Breast epithelium (tissue), 4 donors: ENCODE measurements at places on chromosomes 4 and X. TPM values are rescaled to one million over a fixed set of nuclear protein-coding genes. Genes with fewer than 3 reads are reported as not detected.

- no peak overlapping the region for H3K4me3 ChIP-seq
- no peak overlapping the region for H3K27ac ChIP-seq
- DNase-seq, result no peak
These were observed 1.5 kb upstream of the PAPSS1 start for GRCh38 chr4:107721436-107722100.

GRCh38 chr4:26194764-26195163 lies 126.0 kb upstream of the RBPJ start:
- H3K4me3 ChIP-seq, result no peak overlapping the region
- H3K27me3 ChIP-seq, result no peaks in the 10 kb centered on the region
- no peak overlapping the region for H3K27ac ChIP-seq
- no peaks in the 10 kb centered on the region for H3K36me3 ChIP-seq

- DNase-seq, result no peak
- no peaks in the 10 kb centered on the region for H3K36me3 ChIP-seq
- H3K27ac ChIP-seq, result no peak overlapping the region
- no peak overlapping the region for H3K4me3 ChIP-seq
- H3K27me3 ChIP-seq, result peaks cover 34% of the 10 kb centered on the region
These were observed 85.0 kb downstream of the ADRA2C start for GRCh38 chr4:3851211-3851610.

GRCh38 chr4:612749-613125 lies 12.6 kb upstream of the PDE6B start:
- H3K4me3 ChIP-seq, result no peak overlapping the region
- DNase-seq, result no peak
- H3K27me3 ChIP-seq, result no peaks in the 10 kb centered on the region
- H3K36me3 ChIP-seq, result no peaks in the 10 kb centered on the region

DNA sequence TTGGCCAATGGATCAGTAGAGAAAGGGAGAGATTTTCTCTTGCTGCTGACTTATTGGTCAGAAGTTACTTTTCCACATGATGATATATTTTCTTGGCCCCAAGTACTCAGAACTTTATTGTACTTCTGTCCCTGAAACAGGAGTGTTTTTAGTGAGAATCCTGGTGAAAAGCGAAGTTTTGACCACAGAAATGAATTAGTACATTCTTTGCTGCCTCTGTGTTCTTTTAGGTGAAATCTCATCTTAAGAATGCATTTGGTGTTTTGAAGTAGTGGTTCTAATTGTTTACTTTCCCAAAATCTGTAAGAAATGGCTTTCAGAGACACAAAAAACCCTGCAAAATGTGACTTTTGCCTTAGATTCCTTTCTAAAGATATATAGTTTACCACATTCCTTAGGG lies 240.4 kb downstream of the FRMPD4 start:
- H3K4me3 ChIP-seq, result no peak overlapping the region
- no peak overlapping the region for H3K27ac ChIP-seq
- H3K27me3 ChIP-seq, result peaks cover 42% of the 10 kb centered on the region

Gene FRG2
- total RNA-seq, result not detected

DNA sequence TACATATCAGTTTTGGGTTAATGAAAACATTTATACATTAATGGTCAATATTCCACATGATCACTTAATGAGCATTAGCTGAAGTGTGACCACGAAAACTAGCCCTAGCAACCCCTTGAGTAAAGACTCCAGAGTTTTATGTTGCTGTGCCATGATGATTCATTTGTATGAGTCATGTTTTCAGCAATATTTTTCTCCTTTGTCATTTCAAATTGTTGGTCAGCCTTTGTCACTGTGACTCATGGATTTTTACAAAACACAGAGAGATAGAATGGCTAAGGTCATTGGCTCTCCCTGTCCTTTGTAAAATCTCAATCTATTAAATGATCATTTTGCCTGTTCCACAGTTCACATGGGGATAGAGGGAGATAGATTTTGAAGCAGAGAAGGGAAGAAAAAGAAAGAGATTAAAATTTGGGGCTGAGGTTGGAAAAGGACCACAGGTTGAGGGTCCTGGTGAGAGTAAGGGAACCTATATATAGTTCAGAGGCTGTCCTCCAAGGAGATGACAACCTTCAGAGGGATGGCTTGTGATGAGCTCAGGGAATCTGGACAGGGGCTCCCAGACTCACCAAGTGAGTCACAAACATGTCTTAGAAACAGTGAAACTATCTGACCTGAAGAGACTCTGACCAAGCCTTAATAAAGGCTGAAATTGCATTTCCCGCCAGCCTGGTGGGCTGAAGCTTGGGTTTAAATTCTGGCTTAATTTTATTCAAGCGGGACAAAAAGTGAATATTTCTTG lies 25.6 kb downstream of the NR0B1 start:
- no peaks in the 10 kb centered on the region for H3K27me3 ChIP-seq
- no peaks in the 10 kb centered on the region for H3K4me1 ChIP-seq
- no peaks in the 10 kb centered on the region for H3K36me3 ChIP-seq
- DNase-seq, result no peak
- H3K27ac ChIP-seq, result no peak overlapping the region
